ENCODE measurements at places on chromosomes 3 and 15. TPM values are rescaled to one million over a fixed set of nuclear protein-coding genes. Genes with fewer than 3 reads are reported as not detected.

The TIGIT gene
- total RNA-seq, result under 0.01 TPM

The PRRT3 gene
- 1.2 TPM for total RNA-seq

The RASGRF1 gene
- total RNA-seq, result not detected

The HEG1 gene
- 146 TPM for total RNA-seq

The PAQR5 gene
- total RNA-seq, result 0.58 TPM

The RARRES1 gene
- 111 TPM for total RNA-seq

The OCA2 gene
- total RNA-seq, result not detected

The CASR gene
- total RNA-seq, result not detected

The SPESP1 gene
- 4.2 TPM for total RNA-seq

The ITPKA gene
- total RNA-seq, result 0.28 TPM

The RABL3 gene
- 17.4 TPM for total RNA-seq

The SERPINI2 gene
- not detected for total RNA-seq

The EFCC1 gene
- total RNA-seq, result under 0.01 TPM

The TGM4 gene
- total RNA-seq, result not detected

The CYP1A2 gene
- not detected for total RNA-seq

The C3orf80 gene
- total RNA-seq, result 0.58 TPM

The MLF1 gene
- 12.7 TPM for total RNA-seq

The DGKG gene
- 4.4 TPM for total RNA-seq

The CRTC3 gene
- total RNA-seq, result 10.4 TPM

The SLC9C1 gene
- total RNA-seq, result 0.56 TPM

The ANKRD63 gene
- total RNA-seq, result not detected

The EXD1 gene
- not detected for total RNA-seq

The LRRC34 gene
- total RNA-seq, result 2.9 TPM

The GPR156 gene
- total RNA-seq, result 0.38 TPM

The TNFSF10 gene
- total RNA-seq, result 0.96 TPM

The ABHD17C gene
- total RNA-seq, result 7.5 TPM

The GPR149 gene
- not detected for total RNA-seq

The ZNF80 gene
- not detected for total RNA-seq

The FBLN2 gene
- total RNA-seq, result 243 TPM

The RHOV gene
- total RNA-seq, result not detected

The KNL1 gene
- 2.5 TPM for total RNA-seq

The LCTL gene
- 4.8 TPM for total RNA-seq

The FAM3D gene
- not detected for total RNA-seq

The IL1RAP gene
- 11.9 TPM for total RNA-seq

The UBAP1L gene
- 1.1 TPM for total RNA-seq

The CCR9 gene
- total RNA-seq, result not detected

The CX3CR1 gene
- under 0.01 TPM for total RNA-seq

The C2CD4A gene
- total RNA-seq, result 0.28 TPM

The SPSB4 gene
- not detected for total RNA-seq

The SLC2A2 gene
- not detected for total RNA-seq

The LRRC2 gene
- total RNA-seq, result 3.6 TPM

The TUSC7 gene
- not detected for total RNA-seq

The CHRNA7 gene
- 0.19 TPM for total RNA-seq

The CLDN1 gene
- total RNA-seq, result 2.0 TPM

The IL5RA gene
- total RNA-seq, result not detected

The SLC38A3 gene
- total RNA-seq, result not detected

The GHRL gene
- not detected for total RNA-seq

The CCDC9B gene
- total RNA-seq, result 18.0 TPM

The KLHDC8B gene
- total RNA-seq, result 24.2 TPM

The BOC gene
- total RNA-seq, result 1.3 TPM

The CHDH gene
- under 0.01 TPM for total RNA-seq

The GNAT1 gene
- total RNA-seq, result not detected

The HYAL1 gene
- 0.96 TPM for total RNA-seq

The NTRK3 gene
- 3.1 TPM for total RNA-seq

Data from regular cardiac myocyte (primary cell).